ENCODE measurements at places on chromosomes 7 and 10.
A peak's percentile ranks its signal among the peaks of the same experiment; 100 is the strongest.

GRCh38 chr10:113382691-113383090 lies 170.2 kb upstream of the HABP2 start:
- DNase-seq, result peak; percentile 20

DNA sequence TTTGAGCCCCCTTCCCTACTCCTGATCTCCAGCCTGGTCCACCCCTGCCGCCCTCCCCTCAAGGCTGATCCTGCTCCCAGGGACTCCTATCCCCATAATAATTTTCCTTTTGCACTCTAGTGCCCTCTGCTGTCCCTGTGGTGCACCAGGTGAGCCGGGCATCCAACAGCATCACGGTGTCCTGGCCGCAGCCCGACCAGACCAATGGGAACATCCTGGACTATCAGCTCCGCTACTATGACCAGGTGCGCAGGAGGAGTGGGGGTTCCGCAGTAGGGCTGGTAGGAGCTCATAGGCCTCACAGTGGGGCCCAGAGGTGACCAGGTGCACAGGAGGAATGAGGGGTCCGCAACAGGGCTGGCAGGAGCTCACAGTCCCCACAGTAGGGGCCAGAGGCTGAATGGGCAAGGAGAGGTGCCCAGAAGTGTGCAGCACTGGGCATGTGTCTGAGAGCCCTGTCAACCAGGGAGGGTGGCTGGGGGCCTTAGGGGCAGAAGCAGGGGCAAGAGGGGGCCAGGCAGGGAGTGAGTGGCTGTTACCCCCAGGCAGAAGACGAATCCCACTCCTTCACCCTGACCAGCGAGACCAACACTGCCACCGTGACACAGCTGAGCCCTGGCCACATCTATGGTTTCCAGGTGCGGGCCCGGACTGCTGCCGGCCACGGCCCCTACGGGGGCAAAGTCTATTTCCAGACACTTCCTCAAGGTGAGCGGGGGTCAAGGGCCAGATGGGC lies 11.7 kb downstream of the EPHB6 start:
- DNase-seq, result peak; percentile 47

- no peak for DNase-seq
Observed at GRCh38 chr7:157551325-157552070, 214.7 kb downstream of the DNAJB6 start.

DNA sequence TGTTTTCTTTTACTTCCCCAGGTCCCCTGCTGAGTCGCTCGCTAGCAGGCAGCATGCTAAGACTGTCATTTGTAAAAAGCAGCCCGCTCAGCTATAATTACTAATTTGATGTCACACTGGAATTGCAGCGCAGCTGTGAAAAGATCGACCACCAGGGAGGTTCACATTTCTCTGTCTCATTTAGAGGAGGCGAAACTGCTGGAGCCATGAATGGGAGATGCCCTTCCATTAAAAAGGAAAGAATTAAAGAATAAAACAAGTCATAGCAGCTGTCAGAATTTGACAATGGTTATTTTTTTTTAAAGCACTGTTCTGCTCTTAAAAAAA lies 153.5 kb downstream of the PIP4K2A start:
- no peak for DNase-seq

- DNase-seq, result no peak
Observed at GRCh38 chr10:69265521-69265920, 12.8 kb upstream of the HK1 start.

- peak; percentile 77 for DNase-seq
Observed at GRCh38 chr10:97708976-97709946, 4.3 kb upstream of the MARVELD1 start.

- DNase-seq, result no peak
Observed at GRCh38 chr10:116771101-116771958, 29.0 kb upstream of the HSPA12A start.

- peak; percentile 98 for DNase-seq
Observed at GRCh38 chr7:44986218-44987053, 7.6 kb upstream of the MYO1G start.

DNA sequence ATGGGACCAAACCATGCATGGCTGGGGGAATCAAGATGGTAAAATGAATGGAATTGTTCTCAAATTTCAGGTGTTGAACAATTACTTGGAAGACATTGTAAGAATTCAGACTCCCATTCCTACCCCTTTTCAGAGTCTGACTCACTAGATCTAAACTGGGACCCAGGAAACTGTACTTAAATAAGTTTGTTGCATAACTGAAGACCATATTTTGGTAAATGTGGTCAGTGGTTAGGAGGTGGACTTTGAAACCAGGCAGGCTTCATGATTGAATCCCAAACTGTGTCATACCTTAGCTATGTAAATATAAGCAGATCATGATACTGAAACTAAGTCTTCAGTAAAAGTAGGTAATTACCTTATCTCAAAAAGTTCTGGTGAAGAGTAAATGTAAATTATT lies 41.7 kb downstream of the ZWINT start:
- DNase-seq, result no peak

DNA sequence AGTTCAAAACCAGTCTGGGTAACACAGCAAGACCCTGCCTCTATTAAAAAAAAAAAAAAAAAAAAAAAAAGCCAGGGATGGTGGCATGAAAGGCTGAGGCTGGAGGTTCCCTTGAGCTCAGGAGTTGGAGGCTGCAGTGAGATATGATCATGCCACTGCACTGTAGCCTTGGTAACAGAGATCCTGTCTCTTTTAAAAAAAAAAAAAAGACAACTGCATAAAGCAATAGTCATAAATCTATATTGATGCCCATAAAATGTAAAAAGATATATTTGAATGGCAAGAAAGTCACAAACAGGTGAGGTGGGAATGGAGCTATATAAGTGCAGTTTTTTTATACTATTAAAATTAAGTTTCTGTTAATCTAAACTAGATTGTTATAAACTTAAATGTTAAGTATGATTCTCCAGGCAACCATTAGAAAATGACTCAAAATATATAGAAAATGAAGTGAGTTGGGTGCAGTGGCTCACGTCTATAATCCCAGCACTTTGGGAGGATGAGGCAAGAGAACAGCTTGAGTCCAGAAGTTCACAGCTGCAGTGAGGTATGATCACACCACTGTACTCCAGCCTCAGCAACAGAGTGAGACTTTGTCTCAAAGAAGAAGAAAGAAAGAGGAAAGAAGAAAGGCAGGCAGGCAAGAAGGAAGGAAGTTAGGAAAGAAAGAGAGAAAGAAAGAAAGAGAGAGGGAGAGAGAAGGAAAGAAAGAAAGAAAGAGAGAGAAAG lies 13.4 kb upstream of the HNRNPH3 start:
- DNase-seq, result no peak

GRCh38 chr10:28601012-28601411 lies 68.1 kb downstream of the WAC start:
- DNase-seq, result no peak

GRCh38 chr10:71531485-71532446 lies 135.0 kb downstream of the CDH23 start:
- DNase-seq, result peak; percentile 11
